NCI-H69 (cell line): ENCODE measurements at places on chromosomes 13 and 19.

DNA sequence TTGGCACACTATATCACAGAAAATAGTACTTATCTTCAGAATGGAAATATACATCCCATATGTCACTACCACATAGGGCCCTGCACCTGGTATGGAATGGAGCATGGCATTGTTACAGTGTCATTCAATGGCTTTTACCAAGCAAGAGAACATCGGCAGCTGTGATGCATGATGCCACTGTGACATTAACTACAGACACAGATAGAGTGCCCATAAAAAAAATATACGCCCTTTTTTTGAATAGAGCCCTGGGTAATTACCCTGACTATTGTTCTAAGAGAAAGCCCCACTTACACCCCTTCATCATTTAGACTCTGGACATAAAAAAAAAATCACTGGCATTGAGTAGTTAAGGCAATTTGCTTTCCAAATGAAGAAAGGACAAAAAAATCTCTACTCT is 320.3 kb downstream of the DNAJC15 start:
- peak; percentile 96 for DNase-seq

DNA sequence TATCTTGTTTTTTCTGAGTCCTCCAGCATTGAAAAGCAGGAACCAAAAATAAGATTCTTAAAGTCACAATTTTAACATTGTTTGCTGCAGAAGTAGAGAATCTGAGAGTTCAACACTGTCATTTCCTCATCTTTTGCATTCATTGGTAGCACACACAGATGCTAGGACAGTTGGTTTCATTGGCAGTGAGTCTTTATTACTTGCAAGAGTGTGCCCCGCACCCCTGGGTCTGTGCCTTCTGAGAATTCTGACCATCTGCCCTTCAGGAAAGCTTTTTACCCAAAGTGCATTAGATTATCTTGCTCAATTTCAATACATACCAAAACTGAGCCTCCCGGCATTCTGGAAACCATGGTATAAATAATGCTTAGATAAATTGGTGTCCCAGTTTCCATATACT is 247.7 kb upstream of the SLITRK1 start:
- DNase-seq: no peak

DNA sequence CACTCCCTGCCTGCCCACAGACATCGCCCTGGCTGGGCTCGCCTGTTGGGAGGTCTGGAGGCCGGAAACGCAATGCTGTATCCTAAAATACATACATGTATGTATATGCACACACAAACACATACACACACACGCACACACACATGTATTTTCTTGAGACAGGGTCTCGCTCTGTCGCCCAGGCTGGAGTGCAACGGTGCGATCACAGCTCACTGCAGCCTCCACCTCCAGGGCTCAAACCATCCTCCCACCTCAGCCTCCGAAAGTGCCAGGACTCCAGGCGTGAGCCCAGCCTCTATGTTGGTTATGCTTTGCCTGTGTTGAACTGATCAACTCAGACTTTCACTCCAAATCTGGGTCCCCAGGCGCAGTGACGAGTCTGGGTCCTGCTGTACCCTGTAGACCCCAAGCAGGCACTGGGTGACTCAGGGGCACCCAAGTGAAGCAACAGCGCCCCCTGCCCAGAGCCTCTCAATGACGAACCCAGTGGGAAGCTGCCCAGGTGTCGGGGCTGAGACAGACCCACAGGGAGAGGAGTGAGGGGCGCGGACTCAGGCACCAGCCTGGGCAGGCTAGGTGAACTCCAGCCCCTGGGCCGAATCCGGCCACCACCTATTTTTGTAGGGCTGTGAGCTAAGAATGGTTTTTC is 27.4 kb upstream of the CACTIN start:
- peak; percentile 47 for DNase-seq

DNA sequence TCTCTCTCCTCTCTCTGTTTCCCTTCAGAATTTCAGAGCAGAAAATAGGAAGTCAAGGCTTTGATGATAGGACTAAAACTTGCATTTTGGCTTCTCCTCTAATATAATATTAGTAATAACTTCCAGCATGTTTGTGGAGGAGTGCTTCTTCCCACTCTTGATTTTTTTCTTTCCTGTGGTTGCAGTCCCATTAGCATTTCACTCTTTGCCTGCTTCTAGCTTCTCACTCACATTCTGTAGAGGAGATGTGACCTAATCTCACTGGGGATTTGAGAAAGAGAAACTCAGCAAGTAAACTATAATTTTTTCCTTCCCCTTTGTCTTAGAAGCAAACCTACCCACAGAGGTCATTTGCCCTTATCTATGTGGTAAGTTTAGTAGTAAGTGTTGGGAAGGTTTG is 169.4 kb upstream of the HTR2A start:
- no peak for DNase-seq

GRCh38 chr19:13382633-13382938 is 123.7 kb downstream of the CACNA1A start:
- DNase-seq: no peak

DNA sequence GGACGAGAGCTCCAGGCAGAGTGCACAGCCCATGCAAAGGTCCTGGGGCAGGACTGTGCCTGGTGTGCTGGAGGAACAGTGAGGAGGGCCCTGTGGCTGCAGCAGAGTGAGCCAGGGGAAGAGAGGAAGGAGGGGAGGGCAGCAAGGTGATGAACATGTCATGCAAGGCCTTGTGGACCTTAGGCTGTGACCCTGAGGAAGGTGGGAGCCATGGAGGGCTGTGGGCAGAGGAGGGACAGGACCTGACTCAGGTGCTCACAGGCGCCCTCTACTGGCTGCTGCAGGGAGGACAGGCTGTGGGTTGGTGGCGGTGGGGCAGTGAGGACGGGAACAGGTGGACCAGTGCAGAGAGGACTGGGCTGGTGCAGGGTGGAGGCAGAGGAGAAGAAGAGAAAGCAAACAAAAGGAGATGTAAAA is 170.3 kb downstream of the PTPRS start:
- peak; percentile 13 for DNase-seq

DNA sequence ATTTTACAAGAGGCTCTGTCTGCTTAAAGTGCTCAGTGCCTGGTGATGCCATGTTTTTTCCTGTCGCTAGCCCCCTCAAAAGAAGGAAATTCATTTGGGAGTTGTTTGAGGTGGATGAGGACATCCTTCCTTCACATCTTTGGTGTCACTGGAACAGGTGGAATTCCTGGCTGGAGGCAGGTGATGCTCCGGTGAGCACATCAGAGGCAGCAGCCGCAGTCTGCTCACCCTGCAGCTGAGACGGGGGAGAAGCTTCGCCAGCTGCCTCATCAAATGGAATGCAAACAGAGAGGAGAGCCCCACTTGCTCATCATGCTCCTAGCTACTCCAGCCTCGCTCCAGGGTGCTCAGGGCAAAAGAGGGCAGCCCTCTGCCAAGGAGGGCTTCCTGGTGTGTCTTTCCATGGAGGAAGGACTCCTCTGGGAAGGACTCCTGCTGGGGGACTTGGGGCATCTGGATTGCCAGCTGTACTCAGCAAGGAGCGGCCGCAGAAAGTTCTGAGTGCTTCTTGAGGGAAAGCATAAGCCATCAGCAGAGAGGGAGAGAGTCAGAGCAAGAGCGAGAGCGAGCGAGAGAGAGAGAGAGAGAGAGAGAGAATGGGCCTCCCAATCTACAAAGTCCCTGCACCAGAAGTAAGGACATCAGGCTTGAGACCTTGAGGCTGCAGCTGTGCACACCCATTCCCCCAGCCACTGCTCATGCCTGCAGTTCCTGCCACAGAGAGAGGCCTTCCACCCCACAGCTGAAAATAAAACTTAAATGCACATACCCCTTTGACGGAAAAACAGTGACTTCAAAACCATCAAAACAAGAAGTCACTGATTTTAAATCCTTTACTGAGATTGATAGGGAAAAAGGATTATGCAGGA is 74.3 kb upstream of the UBL3 start:
- DNase-seq: peak; percentile 77

DNA sequence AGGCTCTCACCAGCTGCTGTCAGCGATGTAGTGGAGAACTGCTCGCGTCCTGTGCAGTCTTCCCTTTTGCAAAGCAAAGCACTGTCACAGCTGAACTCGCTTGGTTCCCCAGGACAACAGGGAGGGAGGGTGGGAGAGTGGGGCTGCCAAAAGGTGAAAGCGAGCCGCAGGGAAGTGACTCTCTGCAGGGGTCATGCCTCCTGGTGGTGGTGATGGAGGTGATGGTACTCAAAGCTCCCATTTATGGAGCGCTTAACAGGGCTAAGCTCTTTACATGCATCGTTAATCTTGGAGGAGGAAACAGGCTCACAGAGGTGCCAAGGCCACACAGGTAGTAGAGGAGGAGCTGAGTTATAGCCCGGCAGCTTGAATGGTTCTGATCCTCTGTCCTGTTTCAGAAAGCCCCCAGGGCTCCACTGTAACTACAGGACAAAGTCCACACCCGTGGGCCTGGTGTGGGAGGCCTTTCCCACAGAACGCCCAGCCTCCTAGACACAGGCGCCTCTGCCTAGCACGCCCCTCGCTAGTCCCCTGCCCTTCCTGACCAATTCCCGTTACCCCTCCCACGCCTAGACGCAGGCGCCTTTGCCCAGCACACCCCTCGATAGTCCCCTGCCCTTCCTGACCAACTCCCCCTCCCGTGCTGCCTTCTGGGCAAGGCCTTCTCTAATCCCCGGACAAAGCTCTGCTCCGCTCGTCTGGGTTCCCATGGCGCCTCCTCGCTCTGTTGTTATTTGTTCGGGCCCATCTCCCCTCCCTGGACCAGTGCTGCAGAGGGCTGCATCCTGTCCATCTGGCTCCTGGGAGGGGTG is 10.7 kb downstream of the PPP1R37 start:
- DNase-seq: peak; percentile 96
